H1 (cell line): ENCODE measurements at places on chromosomes 3 and 15. TPM values are rescaled to one million over a fixed set of nuclear protein-coding genes. Genes with fewer than 3 reads are reported as not detected.

GRCh38 chr3:46896386-46896785 is 18.9 kb downstream of the PTH1R start:
- no peak overlapping the region for H3K4me3 ChIP-seq
- DNase-seq: no peak
- H3K4me1 ChIP-seq: peaks cover 18% of the 10 kb centered on the region
- no peaks in the 10 kb centered on the region for H3K36me3 ChIP-seq

Gene CPEB1
- 4.0 and 4.5 TPM in 2 replicates for total RNA-seq

Gene CSPG4
- total RNA-seq: 3.0 and 3.2 TPM in 2 replicates

Gene SERPINI2
- 0.25 and 0.26 TPM in 2 replicates for total RNA-seq

- no peak overlapping the region for H3K27ac ChIP-seq
- H3K36me3 ChIP-seq: peaks cover 44% of the 10 kb centered on the region
- no peaks in the 10 kb centered on the region for H3K27me3 ChIP-seq
These were observed 5.6 kb downstream of the MBD4 start for GRCh38 chr3:129434140-129434539.

- H3K27me3 ChIP-seq: no peaks in the 10 kb centered on the region
- DNase-seq: no peak
These were observed 7.2 kb downstream of the CLCN2 start for GRCh38 chr3:184354121-184354728.

- H3K27me3 ChIP-seq: no peaks in the 10 kb centered on the region
- H3K4me3 ChIP-seq: no peak overlapping the region
- no peak for DNase-seq
- no peak overlapping the region for H3K27ac ChIP-seq
These were observed 151.7 kb upstream of the KCNMB2 start for GRCh38 chr3:178384321-178385230.
